Hypothalamus (tissue), 51 donors: ENCODE measurements at places on chromosomes 4 and X.

- no peak for DNase-seq
These were observed 5.0 kb upstream of the SDAD1 start for GRCh38 chr4:75995727-75996126.

DNA sequence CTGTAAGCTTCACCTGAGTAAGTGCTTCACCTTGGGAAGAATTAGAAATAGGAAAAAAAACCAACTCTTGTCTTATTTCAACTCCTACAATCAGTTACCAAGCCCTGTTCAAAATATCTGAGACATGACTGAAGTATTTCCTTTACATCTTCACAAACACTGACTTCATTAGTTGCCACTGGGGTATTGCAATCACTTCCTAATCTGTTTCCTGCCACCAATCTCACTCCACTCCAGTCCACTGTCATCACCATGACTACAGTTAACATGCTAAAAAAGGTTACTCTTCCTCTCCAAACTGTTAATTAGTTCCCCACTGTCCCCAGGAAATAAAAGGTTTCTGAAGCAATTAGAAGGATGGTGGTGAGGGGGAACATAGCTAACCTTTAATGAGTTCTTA, 3.3 kb upstream of the SUPT20HL1 start:
- no peak for DNase-seq

DNA sequence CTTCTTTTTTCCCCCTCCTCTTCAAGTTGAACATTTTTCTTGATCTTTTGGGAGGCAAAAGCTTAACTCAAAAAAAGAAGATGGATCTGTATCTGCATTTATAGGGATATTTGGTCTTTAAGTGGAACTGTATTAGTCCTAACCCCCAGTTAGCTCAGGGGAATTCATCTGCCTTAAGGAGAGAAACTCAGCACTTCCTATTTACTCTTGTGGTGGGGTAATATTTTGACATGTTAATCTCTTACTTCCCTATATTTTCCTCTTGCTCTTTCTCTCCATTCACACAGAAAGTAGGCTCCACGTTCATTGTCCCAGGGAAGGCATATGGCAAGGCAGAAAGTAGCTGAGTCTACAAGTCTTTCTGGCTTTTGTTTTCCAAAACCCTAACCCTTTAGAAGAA, 5.3 kb downstream of the LRRC66 start:
- no peak for DNase-seq

DNA sequence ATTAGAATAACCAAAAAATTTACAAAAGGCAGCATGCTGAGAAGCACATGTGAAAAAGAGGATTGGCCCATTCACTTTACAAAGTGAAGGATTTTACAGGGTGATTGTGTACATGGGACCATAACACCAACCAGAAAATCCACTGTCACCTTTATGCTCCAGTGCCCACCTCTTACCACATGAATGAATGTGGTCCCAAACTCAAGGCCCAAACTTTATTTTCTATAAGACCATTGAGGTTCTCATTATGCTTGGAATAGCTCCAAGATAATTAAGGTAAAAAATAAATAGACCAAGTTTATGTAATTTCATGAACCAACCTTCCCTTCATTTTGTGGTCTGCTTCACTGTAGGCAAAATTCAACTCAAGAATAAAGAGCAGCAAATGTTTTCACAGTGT, 24.3 kb upstream of the MYOZ2 start:
- no peak for DNase-seq

DNA sequence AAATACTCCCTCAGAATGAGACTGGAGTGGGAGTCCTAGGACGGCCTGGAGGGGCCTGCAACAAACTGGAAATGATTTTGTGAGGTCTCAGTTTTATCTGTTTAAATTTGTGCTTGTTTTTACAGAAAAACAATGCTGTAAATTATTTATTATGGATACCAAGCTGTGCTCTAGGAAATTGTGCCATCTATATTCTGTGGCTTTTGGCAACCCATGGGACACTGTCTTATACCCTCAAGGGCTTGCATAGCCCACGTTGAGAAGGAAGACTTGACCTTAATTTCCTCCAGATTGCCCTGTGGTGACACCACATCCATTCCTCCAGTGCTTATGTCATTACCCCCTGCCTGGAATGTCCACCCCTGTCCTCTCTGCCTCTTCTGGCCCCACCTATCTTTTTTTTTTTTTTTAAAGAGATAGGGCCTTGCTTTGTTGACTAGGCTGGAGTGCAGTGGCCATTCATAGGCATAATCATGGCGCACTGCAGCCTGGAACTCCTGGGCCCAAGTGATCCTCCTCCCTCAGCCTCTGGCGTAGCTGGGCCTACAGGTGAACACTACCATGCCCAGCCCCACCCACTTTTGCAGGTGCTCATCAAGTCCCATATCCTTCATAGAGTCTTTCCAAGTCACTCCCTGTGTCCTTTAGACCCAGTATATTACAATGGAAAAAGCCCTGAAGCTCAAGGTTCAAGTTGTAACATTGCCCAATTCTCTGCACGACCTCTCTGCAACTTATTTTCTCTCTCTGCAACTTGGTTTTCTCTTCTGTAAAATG, 77.4 kb downstream of the HPRT1 start:
- DNase-seq: no peak

DNA sequence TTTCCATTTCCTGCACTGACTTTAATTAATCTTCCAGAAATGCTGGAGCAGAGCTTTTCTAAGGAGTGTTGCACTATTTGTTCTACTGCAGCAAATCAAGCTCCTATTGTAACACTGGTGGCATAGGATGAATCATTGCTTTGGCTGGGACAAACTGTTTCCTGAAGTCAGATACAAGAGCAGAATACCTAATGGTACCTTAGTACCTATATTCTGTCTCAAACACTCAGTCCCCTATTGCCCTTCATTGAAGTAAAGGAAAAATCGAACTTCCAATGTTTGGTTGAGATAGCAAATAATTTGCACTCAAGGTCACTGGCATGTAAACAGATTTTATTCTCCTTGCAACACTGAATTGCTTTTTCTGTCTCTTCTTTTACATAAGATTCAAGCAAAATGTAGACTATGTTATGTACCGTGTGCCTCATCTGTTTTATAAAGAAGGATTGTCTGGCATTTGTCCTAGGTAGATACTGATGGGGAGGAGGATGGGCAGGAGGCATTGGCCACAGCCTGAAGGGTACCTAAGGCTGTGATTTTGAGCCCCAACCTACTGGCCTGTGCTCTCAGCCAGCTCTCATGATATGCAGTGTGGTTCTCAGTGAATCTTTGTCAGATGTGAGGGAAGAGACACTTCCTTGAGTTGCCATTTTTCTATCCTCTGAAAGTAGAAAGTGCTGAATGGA, 141.6 kb downstream of the AASDH start:
- DNase-seq: no peak

GRCh38 chr4:3030566-3031356, 43.6 kb downstream of the HTT-AS start:
- DNase-seq: no peak

DNA sequence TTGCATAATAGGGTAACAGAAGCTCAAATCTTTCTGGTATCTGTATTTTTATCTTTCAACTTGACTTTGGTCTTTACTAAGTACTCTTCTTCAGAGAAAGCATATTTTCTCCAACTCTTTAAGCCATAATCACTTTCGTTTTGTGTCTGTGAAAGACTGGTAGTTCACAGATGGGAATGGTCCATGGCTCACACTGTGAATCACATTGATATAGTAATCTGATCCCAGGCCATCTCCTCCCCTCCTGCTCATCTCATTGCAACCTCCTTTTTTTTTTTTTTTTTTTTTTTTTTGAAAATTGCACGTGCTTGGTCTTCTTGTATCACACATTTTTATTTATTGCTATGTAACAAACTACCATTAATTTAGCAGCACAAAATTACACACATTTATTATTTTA, 694.5 kb upstream of the SLIT2 start:
- DNase-seq: no peak

DNA sequence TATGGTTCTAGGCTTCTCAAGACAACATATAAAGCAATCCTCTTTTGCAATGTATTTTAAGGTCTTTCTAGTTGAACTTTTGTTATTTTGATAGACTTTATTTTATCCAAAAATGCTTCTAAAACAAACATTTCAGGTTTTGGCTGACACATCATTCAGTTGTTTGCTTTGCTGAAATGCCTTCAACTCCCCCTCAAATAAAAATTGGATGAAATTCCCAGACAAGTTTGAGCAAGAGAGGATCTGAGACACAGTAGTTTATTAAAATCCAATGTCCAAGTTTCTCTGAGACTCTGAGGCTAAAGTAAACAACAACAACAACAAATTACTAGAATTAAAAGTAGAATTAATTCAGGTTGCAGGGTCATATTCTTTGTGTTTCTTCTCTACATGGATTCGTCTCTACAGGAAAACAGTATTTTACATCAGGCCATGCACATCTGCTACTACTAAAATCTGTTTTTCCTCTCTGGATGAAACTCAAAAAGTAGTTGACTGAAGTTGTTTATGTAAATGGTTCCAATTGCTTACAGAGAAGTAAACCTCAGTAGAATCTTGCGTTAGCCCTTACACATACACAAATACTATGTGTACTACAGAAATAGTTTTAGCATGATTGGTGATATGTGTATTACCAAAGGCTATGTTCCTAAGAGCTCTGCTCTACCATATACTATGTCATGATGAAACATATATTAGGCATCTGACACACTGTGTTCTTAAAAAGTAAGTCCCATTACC, 64.9 kb downstream of the PRSS12 start:
- no peak for DNase-seq

GRCh38 chr4:158234671-158235070, 24.4 kb downstream of the TMEM144 start:
- no peak for DNase-seq

GRCh38 chrX:37781081-37781480, 1.2 kb downstream of the CYBB start:
- no peak for DNase-seq

DNA sequence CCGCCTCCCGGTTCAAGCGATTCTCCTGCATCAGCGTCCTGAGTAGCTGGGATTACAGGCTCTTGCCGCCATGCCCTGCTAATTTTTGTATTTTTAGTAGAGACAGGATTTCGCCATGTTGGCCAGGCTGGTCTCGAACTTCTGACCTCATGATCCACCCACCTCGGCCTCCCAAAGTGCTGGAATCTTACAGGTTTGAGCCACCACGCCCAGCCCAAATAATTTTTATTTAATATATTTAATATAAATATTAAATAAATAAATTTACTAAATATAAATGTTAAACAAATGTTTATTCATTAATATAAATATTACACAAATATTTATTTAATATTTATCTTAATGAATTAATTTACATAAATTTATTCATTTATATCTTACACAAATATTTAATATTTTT, 120.2 kb downstream of the SHOX start:
- no peak for DNase-seq

DNA sequence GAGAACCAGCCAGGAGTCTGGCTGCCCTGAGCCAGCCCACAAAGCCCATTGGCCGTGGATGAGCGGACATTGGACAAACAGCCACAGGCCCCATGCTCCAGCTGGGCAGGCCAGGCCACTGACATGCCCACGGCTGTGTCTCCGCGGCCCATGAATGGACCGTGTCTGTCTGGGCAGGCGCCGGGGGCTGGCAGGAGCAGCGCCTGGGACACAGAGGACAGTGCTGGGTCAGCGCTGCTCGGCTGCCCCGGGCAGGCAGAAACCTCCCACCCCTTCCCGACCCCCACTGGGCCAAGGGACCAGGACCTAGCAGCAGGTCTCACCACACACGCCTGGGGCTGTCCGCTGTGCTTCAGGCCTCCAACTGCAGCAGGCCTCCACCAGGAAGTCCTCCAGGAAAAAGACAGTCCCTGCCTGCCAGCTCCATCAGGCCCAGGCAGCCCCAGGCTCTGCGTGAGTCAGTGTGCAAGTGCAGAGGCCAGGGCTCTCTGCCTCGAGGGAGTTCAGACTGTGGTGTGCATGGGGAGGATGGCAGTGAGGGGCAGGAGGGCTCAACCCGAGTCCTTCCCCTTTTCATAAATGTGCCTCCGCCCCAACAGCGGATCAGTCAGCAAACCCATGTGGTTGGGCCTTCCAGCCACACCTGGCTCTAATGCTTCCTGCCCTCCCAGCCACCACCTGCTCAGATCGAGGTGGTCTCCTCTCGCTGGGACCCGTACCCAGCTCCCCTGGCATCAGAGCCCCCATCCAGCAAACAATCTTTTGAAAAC, 17.2 kb upstream of the FGFR3 start:
- DNase-seq: peak; percentile 70

GRCh38 chr4:8461616-8462015, 21.0 kb downstream of the TRMT44 start:
- no peak for DNase-seq

GRCh38 chr4:82747686-82748575, 50.7 kb downstream of the SCD5 start:
- no peak for DNase-seq

GRCh38 chrX:153628129-153628528, 18.9 kb upstream of the DUSP9 start:
- no peak for DNase-seq
